ENCODE measurements at places on chromosomes 5 and 9.

DNA sequence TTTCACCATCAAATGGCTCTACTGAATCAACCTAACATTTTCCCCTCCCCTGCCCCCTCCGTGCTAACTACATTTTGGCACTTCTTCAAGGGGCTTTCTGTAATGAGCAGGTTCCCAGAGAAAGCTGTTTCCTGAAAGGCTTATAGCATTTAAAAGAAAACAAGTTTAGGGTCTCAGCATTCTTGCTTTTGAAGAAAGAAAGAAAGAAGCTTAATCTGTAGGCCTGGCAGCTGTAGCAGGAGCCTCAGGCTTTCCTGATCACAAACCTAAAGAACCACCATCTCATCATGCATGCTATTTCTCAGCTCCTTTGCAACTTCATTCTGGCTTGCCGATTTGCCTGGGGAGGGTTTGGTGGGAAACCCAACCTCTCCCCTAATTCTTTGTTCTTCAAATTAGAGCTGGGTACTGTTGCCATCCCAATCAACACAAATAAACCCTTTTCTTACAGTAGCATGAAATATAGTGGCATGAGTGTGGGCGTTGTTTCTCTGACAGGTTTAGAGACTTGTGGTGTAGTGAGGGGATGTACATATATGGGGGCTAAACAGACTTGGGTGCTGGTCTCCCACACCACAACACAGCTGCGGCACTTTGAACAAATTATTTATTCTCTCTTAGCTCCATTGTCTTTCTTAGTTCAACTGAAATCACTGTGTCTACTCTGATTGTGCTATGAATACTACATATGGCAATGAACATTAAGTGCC is 160.5 kb upstream of the TNC start:
- no peak for DNase-seq

DNA sequence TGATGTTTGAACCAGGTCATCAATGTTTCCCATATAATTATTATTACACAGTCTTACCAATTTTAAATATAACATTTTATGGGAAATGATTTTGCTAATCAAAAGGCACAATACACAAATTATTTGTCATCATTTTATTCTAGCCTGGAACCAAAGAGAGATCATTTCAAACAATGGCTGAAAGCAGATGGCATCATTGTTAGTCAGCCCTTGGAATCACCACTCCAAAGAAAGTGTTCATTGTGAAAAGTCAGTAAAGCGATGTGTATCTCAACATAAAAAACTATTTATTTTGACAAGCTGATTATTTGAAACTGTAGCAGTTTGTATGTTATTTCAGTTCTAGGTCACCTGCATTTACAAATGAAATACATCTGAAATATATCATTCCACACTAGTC is 1068.7 kb downstream of the CDH12 start:
- DNase-seq = no peak

DNA sequence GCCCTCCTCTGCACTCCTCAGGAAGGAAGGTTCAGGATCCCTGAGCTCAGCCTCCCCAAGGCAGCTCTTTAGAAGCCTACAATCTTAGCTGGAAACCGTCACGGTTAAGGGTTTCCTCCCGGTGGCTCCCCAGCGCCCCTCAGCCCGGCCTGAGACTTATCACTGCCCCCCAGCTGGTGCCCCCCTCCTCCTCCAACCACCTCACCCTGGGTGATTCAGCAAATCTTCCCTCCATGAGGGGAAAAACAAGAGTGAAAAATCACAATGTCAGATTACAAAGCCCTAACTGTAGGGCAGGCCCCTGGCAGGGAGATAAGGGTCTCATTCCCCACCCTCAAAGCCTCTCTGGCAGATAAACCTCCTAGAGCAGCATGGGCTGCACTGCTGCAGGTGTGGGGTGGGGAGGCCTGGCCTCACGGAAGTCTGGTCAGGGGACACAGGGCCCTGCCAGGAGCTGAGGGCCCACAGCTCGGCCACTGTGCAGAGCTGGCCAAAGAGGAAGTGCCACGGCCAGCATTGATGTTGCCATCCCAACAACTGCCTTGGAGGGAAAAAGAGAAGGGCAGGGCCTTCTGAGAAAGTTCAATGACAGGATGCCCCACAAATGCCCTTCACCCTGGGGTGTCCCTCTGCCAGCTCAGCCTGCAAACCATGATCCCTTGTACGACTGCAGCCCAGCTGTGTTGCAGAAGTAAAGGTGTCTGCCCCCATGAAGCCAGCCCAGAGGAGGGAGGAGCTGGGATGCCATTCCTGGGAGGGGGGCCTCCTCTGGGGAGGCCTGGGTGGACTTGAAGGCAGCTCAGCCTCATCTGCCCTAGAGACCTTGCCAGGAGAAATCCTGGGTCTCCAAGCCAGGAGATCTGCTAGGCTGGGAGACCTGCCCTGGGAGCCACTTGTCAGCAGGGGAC is 25.9 kb downstream of the GFI1B start:
- no peak for DNase-seq

DNA sequence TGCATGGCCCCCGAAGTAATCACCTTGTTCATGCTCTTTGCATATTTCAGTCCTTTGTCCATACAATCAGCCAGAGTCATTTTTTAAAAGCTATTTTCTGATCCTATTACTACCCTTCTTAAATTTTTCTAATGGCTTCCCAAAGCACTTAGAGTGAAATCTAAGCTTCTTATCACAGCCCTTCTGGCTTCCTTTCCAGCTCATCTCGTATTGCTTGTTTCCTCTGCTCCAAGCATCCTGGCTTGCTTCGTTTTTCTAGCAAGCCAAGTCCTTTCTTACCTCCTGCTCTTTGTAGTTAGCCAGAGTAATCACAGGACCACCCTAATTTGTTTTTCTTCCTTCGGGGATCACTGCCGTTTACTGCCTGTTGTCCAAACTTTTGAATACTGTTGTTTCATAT is 453.3 kb downstream of the KIF4B start:
- DNase-seq = no peak

- DNase-seq = no peak
Observed at GRCh38 chr5:171736976-171737891, 48.4 kb upstream of the SMIM23 start.

- no peak for DNase-seq
Observed at GRCh38 chr9:136361047-136361753, 2.3 kb downstream of the DNLZ start.

GRCh38 chr5:150035139-150035895 is 34.8 kb downstream of the HMGXB3 start:
- no peak for DNase-seq

Data from stimulated activated CD8-positive, alpha-beta memory T cell treated with anti-CD3 and anti-CD28 coated beads, Interleukin-7, amount 100 ng/mL, for 4 hours (primary cell).